ENCODE measurements at places on chromosomes 16 and 17.

DNA sequence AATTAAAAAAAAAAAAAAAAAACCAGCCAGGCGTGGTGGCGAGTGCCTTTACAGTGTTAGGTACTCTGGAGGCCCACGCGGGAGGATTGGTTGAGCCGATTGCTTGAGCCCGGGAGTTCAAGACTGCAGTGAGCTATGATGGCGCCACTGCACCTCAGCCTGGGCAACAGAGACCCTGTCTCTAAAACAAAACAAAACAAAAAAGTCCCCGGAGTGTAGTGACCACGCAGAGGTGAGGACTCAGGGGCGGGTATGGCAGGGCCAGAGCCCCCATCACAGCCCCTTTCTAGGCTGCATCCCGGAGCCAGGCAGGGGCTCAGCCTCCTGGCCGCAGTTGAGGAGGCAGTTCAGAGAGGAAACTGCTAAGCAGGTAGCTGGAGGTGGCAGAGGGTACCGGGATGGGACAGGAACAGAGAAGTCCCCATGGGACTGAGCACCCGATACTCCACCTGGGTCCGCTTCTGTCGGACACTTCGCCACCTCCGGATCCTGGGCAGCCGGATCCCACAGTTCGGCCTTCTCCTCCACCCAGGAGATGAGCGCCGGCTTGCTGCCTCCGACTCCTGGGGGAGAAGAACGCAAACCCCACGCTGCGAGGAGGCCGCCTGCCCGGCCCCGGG lies 800 bp downstream of the ZNF747 start:
- no peak for DNase-seq

DNA sequence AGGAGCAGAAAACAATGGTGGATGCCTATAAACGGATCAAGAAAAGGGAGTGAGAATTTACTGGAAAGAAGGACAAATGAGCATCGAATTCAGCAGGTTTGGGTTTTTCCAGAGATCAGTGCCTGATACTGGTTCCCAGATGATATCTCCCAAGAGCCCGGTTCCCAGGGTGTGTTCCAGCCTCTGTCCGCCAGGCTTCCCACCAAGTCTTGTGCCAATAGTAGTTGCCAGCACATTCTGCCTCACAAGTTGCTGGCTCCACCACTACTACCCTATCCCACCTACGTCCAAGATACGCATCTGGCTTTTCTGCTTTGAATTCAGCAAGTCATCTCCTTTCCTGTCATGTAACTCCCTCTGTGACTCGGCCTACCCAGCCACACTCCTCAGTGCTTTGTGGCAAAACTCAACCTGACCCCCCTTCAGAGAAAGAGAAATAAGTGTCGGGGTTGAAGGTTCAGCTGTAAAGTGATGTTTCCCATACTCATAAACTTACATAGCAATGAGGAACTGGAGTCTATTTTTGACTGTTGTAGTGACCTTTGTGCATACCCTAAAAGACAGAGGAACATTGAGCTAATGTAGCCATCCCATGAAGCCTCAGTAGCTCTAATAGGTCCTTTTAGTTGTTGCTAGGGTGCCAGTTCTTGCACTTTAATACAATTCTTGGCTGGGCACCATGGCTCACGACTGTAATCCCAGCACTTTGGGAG lies 277.0 kb downstream of the IRX3 start:
- no peak for DNase-seq

DNA sequence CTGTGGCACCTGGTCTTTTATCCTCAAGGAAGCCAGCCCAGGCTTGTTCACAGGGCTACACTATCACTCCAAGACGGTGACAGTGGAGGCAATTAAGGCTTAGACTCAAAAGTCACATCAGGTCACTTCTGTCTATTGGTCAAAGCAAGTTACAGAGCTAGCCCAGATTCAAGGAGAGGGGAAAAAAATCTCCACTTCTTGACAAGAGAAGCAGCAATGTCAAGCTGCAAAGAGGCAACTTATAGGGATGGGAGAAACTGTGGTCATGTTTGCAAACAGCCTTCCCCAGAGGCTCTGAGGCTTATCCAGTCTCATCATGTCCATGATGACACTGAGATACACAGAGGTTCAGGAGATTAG lies 31.6 kb downstream of the SERPINF1 start:
- no peak for DNase-seq

GRCh38 chr17:29190039-29190438 lies 9.8 kb upstream of the MYO18A start:
- DNase-seq: no peak

GRCh38 chr17:47872019-47872650 lies 21.2 kb upstream of the SP6 start:
- DNase-seq: no peak

DNA sequence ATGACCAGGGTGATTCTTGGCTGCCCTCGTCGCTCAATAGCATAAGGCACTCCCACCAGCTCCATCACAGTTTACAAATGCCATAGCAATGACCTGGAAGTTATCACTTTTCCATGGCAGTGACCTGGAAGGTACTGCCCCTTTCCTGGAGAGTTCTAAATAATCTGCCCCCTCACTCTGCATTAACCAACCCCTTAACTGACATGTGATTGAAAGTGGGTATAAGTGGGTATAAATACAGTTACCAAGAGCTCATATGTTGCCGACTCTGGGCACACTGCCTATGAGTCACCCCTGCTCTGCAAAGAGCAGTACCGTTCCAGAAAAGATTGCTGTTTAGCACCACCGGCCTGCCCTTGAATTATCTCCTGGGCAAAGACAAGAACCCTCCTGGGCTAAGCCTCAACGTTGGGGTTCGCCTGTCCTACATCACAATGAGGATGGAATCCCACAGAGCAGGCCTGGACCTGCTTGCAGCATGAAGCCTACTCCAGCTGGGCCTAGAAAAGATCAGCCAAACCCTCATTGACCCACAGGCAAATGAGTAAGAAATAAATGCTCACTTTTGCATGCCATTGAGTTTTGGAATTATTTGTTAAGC lies 95.2 kb upstream of the SEC14L1 start:
- no peak for DNase-seq

DNA sequence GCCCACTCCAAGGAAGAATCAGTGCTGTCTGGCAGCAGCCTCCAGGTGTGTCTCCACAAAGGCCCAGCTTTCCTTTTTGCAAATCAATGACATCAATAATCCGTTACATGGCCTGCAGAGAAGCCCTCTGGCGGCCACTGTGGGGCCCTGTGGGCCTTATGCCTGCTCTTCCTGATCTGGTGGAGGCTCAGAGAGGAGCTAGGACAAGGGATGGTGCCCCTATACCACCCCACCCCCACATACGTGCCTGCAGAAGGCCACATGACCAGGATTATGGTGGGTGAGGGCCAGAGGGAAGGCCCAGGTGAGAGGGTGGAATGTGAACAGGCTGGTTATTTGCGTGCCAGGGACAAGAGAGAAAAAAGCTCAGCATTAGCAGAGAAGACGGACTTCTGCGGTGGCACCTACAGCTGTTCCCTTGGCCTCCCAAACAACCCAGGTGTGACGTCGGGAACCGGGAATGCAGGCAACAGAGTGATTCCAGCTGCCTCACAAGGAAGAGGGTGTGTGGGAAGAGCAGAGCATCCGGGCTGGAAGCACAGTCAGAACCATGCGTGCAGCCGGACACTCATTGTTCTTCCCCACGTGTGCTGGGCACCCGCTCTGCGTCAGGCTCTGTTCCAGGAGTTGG lies 22.5 kb downstream of the EIF4A3 start:
- DNase-seq: no peak

DNA sequence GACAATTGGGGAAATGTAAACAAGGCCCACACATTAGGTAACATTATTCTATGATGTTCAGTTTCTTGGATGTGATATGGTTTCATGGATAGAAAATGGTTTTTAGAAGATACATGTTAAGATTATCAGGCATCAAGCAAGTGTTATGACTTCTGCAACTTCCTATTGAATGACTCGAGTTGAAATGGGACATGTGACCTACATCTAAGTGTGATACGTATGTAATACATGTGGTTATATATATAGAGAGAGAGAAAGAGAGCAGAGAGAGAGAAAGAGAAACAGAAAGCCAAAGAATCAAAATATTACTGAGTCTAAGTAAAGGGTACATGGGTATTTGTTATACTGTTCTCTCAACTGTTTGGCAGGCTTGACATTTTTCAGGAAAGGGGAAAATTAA lies 1.7 kb downstream of the TMEM170A start:
- no peak for DNase-seq

DNA sequence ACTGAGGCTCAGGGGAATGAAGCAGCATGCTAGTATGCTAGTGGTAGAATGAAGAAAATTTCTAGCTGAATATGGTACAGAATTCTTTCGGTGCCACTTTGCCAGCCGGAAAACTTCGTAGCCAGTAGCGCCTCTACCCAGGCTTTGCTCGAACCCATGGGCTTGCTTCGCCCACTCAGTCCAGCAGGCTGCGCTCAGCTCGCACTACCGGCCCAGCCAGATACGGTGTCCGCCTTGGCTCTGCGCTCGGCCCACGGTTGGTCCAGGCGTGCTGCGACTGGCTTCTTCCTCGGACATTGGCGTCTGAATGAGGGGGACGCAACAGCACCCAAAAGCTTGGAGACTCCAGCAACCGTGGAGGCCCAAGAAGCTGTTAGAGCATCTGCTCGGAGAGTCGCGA lies 372.5 kb upstream of the CDH8 start:
- DNase-seq: no peak

- DNase-seq: no peak
These were observed 49.3 kb downstream of the SF3B3 start for GRCh38 chr16:70572926-70573270.

- DNase-seq: no peak
These were observed 13.1 kb downstream of the CTRB2 start for GRCh38 chr16:75193730-75194444.

GRCh38 chr16:87140211-87141200 lies 176.7 kb downstream of the C16orf95 start:
- no peak for DNase-seq

- DNase-seq: no peak
These were observed at the start of gene CD300C for GRCh38 chr17:74545843-74546230. Gene CD300C, minus strand, starts transcription at chr17:74546115. Its CDS starts 333 bp downstream, at chr17:74545782.

GRCh38 chr17:42177684-42178083 lies 3.3 kb downstream of the KCNH4 start:
- no peak for DNase-seq

DNA sequence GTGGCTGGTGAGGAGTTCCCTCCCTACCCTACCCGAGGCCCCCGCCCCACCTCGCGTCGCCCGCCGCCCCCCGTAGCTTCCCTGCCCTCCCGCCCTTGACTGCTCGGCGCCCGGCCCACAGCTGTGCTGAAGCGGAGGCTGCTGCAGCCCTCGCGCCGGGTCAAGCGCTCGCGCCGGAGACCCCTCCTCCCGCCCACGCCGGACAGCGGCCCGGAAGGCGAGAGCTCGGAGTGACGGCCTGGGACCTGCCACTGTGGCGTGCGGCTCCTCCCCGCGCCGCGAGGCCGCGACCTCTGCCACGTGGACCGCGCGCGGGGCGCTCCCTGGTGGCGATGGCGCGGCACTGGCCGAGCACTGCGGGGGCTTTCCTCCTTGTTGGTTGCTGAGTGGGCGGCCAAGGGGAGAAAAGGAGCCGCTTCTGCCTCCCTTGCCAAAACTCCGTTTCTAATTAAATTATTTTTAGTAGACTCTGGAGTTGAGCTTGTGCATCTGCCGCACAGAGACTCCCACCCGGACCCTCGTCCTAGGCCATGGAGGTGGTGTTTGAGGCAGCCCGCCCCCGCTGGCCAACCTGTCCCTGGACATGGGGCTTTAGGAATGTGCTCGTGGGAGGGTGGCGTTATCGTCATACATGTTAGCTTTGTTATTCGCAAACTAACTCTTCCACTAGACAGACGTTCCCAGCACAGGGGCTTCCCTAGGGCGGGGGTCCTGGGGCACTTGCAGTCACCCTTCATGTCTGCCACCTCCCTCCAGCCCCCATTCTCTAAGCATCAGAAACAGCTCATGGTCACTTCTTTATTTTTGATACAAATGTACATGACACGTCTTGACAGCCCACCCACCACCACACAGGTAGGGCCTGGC lies 4.4 kb downstream of the TP53I13 start:
- no peak for DNase-seq

DNA sequence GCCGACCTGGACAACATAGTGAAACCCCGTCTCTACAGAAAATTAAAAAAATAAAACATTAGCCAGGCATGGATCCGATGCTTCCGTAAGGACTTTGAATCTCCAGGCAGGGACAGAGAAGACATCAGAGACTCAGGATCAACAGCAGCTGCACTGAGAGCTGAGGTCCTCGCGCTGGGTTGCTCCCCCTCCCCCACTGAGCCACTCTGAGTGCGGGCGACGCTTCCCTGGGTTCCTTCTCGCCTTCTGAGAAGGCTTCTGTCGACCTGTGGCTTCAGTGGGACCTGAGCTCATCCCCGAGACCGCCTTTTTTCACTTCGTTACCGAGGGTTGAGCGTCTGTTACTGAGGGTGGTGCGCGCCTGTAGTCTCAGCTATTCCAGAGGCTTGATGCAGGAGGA lies 20.4 kb downstream of the ACTG1 start:
- DNase-seq: no peak

DNA sequence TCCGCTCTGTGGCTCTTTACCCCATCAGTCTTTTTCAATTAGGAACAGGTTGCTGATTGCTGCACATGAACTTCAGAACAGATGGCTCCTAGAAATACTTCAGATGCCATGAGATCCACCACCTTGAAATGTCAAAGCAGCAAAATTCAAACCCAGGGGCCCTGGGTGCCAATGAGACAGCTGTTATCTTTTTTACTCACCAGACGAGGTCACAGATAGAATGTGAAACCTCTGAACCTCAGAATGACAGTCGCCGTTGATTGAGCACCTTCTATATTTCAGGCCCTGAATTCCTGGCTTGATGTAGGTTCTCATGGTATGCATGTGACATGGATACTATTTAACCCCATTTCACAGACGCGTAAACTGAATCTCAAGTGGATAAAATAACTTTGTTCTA lies 63.0 kb downstream of the MAF start:
- DNase-seq: no peak

DNA sequence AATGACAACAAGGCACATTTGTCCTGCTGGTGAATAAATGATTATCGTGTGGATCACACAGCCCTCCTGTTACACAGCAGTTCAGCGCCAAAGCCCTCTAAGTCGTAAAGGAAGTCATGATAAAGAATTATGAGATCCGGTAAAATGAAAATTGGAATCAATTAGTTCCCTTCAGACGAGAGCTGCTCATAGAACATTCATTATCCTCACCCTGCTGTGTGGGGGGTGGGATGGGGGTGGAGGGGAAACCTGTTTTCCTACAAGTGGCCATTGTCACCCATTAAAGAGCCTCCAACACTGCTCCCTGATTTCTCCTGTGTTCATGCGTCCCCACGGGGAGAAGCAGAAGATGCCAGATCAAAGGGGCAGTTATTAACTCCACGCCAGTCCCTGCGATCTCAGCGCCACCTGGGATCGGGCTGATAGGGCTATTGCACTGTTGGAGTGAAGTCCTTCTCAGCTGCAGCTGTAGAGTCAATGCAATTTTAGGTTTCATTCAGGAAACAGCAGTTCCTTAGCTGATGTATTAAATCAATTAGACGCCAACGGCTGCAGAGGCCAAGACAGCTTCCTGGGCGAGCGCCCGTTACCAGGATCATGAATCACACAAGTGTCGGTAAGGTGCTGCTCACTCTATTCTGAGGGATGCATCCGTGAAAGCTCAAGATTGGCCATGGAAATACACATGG lies 19.2 kb upstream of the CACNG4 start:
- DNase-seq: no peak

Measured in HS-27A (cell line).